ENCODE measurements at places on chromosomes 12 and 14. TPM values are rescaled to one million over a fixed set of nuclear protein-coding genes. Genes with fewer than 3 reads are reported as not detected.
A peak's percentile ranks its signal among the peaks of the same experiment; 100 is the strongest.

- DNase-seq, result no peak
These were observed 28.8 kb downstream of the SENP1 start for GRCh38 chr12:48077111-48077510.

- DNase-seq, result no peak
These were observed 8.3 kb downstream of the ADCK1 start for GRCh38 chr14:77808250-77808649.

PTCSC3 gene
- 42.0 TPM for total RNA-seq

- DNase-seq, result no peak
These were observed 27.4 kb upstream of the SFSWAP start for GRCh38 chr12:131683266-131684014.

DNA sequence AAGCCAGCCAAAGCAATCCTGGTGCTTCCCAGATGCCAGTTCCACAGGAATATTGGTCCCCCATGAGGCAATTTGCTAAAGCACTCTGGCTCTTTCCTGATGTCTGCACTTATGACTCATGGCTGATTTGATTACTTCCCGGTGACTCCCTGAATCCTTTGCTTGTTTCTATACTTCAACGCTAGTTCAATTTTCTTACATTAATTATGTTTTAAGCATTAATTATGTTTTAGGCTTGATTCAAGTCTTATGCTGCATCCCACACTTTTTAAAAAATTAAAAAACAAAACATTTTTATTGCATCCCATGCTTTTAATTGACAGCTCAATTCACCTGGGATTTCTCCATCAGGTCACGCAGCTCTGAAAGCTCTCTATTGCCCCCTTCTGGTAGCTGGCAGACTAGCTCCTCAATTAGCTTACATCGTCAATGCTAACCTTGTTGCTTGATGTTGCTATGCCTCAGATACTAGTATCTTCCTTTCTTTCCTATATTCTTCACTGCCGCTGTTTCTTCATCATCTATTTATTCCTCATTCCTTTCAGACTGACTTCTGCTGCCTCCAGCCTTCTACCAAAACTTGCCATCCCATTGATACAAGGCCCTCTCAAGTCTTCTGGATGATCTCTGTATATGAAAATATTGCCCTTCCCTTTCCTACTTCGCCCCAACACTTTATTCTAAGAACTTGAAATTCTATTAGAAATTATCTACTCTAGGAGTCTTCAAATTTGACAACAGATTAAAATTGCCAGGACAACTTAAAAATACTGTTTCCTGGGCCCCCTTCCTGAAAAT is 32.0 kb downstream of the TSHR start:
- peak; percentile 72 for DNase-seq

GRCh38 chr12:83613586-83614110 is 926.9 kb downstream of the TMTC2 start:
- no peak for DNase-seq

VASH1 gene
- total RNA-seq, result 3.5 TPM

DNA sequence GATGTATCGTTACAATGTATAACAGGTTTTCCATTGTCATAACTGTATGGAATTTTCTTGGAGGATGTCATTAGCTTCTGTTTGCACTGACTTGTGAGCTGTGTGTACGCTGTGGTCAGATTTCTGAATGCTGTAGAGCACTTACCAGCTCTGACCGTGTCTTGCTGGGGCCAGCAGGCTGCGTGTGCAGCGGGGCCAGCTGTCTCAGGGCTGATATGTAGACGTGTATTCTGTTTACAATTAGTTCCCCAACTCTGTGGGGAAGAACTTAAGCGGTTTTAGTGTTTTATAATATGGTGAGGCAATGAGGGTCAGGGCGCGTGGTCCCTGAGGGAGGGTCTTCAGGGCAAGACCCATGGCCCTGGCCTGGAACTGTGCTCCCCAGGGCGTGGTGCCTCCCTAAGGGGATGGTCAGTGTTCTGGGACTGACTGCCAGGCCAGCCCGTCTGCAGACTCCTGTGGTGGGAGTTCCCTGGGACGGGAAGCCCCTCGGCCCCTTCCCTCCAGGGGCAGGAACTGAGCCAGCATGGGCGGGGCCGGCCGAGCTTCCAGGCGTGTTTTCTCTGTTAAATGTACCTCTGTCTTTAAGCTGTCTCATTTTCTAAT is 18.7 kb downstream of the XRCC3 start:
- no peak for DNase-seq

TSPAN9 gene
- 47.5 TPM for total RNA-seq

RNASE7 gene
- total RNA-seq, result not detected

PRB4 gene
- total RNA-seq, result not detected

- DNase-seq, result no peak
These were observed 145.7 kb upstream of the LMNTD1 start for GRCh38 chr12:25698772-25699171.

DNA sequence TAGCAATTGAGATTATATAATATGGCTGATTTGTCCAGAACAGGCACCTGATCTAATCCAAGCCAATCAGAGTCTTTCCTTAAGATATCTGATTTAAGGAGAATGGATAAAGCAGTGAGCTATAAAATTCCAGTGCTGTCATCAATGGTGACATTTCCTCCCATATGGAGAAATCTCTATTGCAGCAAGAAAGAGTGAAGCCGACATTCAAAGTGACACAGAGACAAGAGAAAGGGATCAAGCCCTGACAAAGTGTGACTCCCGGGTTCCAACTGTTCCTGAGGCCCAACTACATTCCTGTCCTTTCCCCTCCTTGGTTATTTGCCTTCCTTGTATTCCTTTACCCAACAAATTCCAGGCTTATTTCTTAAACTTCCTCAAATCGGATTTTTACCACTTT is 430.0 kb upstream of the SOX5 start:
- no peak for DNase-seq

KERA gene
- total RNA-seq, result not detected
